Daoy (cell line): ENCODE measurements at places on chromosomes 3 and 15.

- peak; percentile 29 for DNase-seq
These were observed 28.0 kb downstream of the SV2B start for GRCh38 chr15:91128016-91128415.

DNA sequence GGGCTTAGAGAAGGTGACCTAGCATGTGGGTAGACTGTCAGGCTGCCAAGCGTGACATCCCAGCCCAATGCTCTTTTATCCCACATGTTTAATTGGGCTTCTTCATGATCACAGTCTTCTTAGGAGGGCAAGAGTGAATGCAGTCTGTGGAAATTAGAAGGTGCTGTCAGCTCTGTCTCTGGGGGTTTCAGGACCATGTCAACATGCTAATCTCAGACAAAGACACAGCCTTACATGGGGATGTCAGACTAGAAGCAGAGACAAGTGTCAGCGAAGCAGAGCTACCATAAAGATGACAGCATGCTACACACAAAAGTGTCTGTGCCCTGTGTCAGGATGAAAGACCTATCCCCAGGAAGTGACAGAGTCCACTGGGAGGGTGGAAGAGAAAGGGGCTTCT lies 120.1 kb upstream of the SLC25A36 start:
- no peak for DNase-seq

GRCh38 chr3:129663045-129663446 lies 56.6 kb upstream of the PLXND1 start:
- DNase-seq, result peak; percentile 63

DNA sequence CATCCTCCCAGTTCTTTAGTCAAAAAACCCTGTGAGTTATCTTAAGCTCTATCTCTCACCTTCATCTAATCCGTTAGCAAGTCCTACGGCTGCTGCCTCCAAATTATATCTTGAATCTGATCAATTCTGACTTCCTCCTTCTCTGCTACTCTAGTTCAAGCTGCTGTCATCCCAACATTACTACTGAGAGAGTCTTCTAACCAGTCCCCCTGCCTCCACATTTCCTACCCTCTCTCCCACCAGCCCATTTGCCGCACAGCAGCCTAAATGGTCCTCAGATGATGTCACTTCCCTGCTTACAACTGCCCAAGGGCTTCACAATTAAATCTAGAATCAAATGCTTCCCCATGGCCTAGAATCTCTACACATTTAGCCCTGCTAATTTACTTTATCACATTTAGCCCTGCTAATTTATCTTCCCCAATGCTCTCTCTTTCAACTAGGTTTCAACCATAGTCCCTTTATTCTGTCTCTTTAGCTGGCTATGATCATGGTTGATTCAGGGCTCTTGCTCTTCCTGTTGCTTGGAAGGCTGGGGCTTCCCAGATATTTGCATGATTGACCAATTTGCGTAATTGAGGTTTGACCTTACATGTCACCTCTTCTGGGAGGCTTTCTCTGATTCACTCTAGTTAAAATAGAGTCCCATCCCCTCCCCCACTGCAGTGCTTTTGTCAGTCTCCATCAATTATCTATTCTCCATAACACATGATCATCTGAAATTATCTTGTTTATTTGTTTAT lies 11.0 kb upstream of the ARL14 start:
- peak; percentile 85 for DNase-seq

DNA sequence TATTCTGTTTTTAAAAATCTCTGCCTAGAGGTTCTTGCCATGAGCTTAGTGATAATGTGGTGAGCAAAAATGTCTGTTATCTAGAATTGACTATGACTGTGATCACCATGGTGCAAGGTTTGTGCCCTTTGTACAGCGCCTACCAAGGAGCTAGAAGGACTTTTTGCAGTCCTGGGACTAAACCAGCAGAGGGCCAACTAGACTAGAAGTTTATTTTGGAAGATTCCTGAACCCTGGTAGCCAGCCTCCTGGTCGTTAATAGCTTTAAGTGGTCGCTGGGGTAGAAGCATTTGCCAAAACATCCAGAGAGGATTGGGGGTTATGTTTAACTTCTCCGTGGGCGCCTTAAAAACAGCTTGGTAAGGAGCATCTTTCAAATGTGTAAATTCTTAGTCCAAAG lies 7.8 kb downstream of the SCG5 start:
- DNase-seq, result no peak

GRCh38 chr3:22244761-22245521 lies 493.9 kb upstream of the ZNF385D start:
- DNase-seq, result no peak
